ENCODE measurements at places on chromosomes 4 and X.

- DNase-seq: no peak
Observed at GRCh38 chrX:39852491-39852890, 245.3 kb downstream of the BCOR start.

DNA sequence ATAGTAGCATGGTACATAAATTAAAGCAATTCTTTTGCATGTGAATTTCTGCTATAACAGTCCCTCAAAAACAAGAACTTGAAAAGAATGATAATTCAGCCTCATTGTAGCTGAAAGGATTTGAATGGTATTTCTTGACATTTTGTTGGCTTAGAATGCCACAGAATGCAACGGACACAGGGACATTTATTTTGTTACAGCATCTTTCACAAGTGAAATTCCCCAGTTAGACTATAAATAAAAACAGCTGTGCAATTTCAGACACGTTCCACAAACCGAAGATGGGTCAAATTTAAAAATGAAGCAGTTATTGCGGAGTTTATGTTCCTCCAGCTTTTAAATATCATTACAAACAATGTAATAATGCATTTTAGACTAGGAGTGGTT, 82.8 kb upstream of the AMELX start:
- DNase-seq: no peak

DNA sequence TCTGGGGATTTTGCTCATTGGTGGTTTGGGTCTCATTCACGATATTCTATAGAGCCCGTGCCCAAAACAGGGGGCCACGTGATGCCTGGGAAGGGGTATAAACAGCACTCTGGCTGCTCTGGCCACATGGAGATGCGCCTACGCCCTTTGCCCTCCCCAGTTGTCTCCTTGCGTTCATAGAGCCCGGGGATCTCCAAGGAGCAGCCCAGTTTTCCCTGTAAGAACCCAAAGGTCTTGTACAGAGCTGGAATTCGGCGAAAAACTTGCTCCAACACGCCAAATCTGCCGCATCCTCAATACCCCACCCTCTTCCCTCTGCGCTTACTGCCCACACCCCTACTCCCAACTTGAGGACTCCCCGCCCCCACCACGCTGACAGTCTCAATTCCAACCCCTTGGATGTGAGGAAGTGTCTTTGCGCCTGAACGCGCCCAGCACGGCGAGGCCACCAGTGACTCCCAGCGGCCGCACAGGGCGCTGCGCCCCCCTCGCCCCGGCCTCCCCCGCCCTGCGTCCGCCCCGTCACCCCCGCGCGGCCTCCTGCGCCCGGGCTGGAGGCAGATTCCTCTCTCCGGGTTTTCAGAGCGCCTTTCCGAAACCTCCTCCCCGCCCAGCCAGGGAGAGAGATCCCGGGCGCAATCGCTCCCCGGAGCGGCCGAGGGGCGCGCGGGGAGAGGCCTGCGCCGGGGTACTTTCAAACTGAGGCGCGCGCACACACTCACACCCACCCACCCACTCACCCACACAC, at the start of gene NHS:
NHS (plus strand) TSS at position 582 of the 748 bp plus-strand sequence. CDS start 558 bp downstream, outside the sequence.
- DNase-seq: no peak

DNA sequence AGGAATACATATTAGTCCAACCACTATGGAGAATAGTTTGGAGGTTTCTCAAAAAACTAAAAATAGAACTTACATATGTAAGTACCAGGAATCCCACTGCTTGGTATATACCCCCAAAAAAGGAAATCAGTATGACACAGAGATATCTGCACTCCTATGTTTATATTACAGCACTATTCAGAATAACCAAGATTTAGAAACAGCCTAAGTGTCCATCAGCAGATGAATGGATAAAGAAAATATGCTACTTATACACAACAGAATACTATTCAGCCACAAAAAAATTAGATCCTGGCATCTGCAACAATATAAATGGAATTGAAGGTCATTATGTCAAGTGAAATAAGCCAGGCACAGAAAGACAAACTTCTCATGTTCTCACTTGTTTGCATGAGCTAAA, 27.5 kb upstream of the ABCG2 start:
- DNase-seq: no peak

- DNase-seq: no peak
Observed at GRCh38 chrX:17839269-17839668, 21.8 kb downstream of the RAI2 start.

DNA sequence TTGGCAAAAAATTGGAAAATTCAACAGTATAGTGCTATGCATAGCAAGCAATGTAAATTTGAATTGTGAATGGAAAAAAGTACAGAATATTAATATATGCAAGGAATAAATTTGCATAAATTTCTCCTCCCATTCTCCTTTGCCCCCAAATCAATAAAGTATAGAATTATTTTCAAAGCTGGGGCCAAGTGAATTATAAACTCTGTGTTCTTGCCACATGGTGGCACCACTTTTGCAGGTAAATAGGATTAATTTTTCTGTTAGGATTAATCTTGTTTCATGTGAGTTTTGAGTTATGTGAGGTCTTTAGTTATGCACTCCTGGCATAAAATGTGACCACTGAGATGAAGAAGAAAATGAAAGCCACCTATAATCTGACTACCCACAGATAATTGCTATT, 19.9 kb downstream of the COPS4 start:
- peak; percentile 20 for DNase-seq

GRCh38 chr4:12689457-12689856, 794.7 kb downstream of the RAB28 start:
- DNase-seq: no peak

- DNase-seq: no peak
Observed at GRCh38 chr4:2939383-2940243, 23.6 kb downstream of the NOP14 start.

GRCh38 chr4:78667764-78668163, 108.4 kb upstream of the BMP2K start:
- no peak for DNase-seq

DNA sequence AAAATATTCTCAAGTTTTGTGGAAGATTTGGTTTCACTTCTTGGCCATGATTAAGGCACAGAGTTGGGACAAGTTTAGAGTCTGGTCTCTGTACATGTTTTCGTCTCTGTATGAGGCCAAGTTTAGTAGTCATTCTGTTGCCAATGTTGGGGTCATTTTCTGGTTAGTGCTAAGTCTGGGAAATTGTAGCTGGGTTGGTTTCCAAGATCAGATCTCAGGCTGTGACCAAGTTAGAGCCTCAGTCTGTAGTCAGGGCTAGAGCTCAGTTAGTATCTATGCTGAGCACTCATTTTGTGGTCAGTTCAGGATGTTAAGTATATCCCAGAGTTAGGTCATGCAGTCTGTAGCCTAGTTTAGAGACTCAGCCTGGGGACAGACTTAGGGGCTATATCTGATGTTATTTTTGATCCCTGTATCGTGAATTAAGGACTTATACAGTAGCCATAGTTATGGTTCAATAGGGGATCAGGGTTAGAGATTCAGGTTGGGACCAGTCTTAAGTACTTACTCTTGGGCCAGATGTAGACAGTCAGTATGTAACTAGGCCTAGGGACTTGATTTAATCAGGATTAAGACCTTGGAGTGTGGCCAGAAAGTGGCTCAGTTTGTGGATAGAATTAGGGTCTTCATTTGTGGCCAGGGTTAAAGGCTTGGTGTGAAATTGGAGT, 6.6 kb upstream of the ENOX2 start:
- no peak for DNase-seq

- no peak for DNase-seq
Observed at GRCh38 chrX:46953597-46953996, 41.4 kb downstream of the JADE3 start.

GRCh38 chr4:152509595-152510225, 26.2 kb downstream of the FBXW7 start:
- no peak for DNase-seq

DNA sequence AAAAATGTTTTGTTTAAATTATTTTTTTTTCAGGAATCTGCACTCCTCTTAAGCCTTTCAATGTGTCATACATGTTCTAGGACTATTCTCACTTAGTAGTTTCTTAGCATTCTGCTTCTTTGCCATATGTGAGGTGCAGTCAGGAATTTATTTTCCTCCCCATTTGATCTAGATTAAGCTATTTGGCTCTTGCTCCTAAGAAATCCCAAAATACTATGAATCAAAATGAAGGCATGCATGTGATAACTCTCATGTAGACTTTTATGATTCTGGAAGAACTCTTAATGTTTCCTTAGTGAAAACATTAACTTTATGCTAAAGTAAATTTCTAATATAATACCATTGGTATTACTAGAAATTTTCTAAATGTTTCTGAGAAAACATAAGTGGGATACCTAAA, 664.5 kb downstream of the RAPGEF2 start:
- no peak for DNase-seq

DNA sequence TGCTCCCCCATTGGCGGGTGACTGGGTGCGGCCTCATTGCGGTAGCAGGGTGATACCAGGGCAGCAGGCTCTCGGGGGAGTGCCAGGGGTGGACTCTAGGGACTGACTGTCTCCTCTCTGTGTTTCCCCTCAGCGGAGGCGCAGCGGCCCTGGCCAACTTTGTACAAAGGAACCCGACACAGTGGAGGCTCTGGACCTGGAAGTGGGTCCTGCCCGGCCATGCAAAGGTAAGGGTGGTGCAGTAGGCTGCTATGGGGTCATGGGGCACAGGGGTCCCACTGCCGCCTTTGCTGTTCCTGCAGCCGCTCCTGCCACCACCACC, 16.3 kb downstream of the SULT1B1 start:
- DNase-seq: no peak

GRCh38 chr4:138978600-138978999, 37.0 kb upstream of the NOCT start:
- no peak for DNase-seq

GRCh38 chrX:94053575-94053974, 379.6 kb downstream of the FAM133A start:
- peak; percentile 0 for DNase-seq

- no peak for DNase-seq
Observed at GRCh38 chr4:4704267-4704666, 155.2 kb upstream of the MSX1 start.

- no peak for DNase-seq
Observed at GRCh38 chr4:158807691-158808090, 38.9 kb downstream of the FNIP2 start.

GRCh38 chr4:71857713-71858451, 74.0 kb upstream of the GC start:
- no peak for DNase-seq

DNA sequence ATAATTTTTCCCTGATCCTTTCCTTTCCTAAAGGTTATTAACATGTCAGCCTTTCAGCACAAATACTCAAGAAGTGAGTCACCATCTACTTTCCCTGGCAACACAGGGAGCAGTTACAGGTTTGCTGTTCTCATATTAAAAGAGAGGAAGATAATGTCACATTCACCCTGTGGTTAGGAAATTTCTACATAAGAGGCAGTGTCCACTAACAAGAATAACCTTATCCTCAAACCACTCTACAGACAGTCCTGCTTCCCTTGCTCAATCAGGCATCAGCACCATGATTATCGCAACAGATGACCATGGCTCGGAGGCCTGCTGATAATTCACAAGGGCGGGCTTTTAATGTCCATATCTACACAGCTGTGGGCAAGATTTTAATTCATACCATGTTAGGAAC, 30.9 kb downstream of the RNF150 start:
- DNase-seq: no peak

GRCh38 chr4:150224896-150225591, 146.8 kb downstream of the DCLK2 start:
- no peak for DNase-seq

DNA sequence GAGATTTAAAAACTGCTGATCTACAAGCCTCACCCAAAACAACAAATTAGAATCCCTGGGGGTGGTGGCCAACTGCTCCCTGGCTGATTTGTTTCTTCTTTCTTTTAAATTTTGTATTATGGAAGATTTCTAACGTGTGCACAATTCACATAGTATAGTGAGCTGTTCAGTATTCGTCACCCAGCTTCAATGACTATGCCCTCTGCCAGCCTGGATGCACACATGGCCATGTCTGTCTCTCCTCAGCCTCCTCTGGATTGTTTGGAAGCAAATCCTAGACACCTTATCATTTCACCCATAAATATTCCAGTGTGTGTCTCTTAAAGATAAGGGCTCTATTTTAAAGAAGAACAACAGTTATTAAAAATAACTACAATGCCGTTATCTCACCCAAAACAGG, 61.9 kb downstream of the PDGFRA start:
- no peak for DNase-seq

GRCh38 chrX:132433001-132433400, 55.8 kb downstream of the MBNL3 start:
- DNase-seq: no peak

GRCh38 chrX:115284877-115285276, 4.6 kb upstream of the LUZP4 start:
- no peak for DNase-seq

GRCh38 chr4:105911426-105911825, 16.2 kb downstream of the NPNT start:
- DNase-seq: no peak

DNA sequence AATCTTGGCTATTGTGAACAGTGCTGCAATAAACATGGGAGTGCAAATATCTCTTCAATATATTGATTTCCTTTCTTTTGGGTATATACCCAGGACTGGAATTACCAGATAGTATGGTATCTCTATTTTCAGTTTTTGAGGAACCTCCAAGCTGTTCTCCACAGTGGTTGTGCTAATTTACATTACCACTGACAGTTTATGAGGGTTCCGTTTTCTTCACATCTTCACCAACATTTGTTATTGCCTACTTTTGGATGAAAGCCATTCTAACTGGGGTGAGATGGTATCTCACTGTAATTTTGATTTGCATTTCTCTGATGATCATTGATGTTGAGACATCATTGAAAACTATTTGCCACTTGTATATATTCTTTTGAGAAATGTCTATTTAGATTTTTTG, 79.6 kb upstream of the ZNF827 start:
- no peak for DNase-seq

- DNase-seq: no peak
Observed at GRCh38 chr4:144362366-144362765, 221.8 kb upstream of the GYPA start.

DNA sequence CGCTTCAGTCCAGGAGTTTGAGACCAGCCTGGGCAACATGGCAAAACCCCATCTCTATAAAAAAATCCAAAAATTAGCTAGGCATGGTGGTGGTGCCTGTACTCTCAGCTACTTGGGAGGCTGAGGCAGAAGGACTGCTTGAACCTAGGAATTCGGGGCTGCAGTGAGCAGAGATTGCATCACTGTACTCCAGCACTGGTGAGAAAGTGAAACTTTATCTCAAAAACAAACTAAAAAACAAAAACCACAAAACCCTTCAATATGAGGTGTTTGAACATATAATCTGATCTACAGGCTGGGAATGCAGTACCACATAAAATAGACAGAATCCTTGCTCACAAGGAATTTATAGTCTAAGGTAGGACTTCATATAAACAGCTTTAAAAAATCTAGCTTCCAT, 103.9 kb downstream of the PDS5A start:
- DNase-seq: peak; percentile 12

DNA sequence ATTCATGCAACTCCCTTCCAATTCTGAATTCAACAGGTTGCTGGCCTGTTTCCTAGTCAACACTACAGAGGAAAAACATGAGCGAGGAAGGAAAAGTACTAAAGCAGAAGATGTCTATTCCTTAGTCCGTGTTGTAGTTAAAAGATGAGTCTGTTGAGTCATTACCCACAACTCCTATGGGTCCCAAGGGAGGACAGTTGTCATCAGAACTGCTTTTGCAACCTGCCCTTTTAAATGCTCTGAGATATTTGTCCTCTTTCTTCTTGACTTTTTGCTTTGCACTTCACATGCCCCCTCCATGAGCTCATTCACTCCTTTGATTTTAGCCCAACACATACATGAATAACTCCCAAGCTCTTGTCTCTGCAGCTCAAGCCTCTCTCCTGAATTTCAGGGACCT, 119.2 kb downstream of the CORIN start:
- DNase-seq: no peak

- DNase-seq: no peak
Observed at GRCh38 chrX:39896951-39897740, 200.6 kb downstream of the BCOR start.

- no peak for DNase-seq
Observed at GRCh38 chr4:109294006-109294405, 8.5 kb downstream of the COL25A1 start.
